GM12878 (cell line): ENCODE measurements at places on chromosomes 5 and 9. TPM values are rescaled to one million over a fixed set of nuclear protein-coding genes. Genes with fewer than 3 reads are reported as not detected.

Gene PAEP
- total RNA-seq = not detected in 2 replicates

Gene MARCHF11
- total RNA-seq = not detected in 2 replicates

Gene F12
- 5.8 and 7.1 TPM in 2 replicates for total RNA-seq

Gene APBB3
- total RNA-seq = 19.2 and 20.0 TPM in 2 replicates

Gene SPEF2
- total RNA-seq = 0.24 TPM in 1 of 2 replicates, not detected in the other

DNA sequence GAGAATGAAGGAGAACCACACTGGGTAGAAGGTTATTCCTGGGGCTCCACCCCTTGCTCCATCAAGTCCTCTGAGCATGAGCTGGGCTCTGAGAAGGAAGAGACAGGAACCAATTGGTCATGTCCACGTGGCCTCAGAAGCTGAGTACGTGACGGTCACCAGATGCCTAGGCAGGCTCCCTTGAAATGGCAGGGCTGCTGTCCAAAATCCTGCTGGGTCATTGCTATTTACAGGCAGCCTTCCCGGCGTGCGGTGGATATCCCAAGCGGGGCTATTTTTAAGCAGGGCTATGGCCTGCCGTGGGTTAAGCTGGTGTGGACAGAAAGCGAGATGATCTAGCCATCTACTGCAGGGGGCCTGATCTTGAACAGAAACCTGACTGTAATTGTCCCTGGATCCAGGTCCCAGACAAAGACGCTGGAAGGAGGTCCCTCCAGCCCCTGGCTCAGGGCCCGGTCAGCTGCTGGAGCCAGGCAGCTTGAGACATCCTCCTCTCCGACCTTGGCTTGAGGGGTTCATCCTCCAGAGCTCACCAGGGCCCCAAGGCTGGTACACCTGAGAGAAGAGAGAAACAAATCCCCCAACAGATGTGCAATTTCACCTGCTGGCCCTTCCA, 550 bp upstream of the CKMT2 start:
- H3K4me1 ChIP-seq = no peaks in the 10 kb centered on the region
- no peaks in the 10 kb centered on the region for H3K27me3 ChIP-seq
- H3K4me3 ChIP-seq = no peak overlapping the region
- H3K27ac ChIP-seq = no peak overlapping the region
- H3K36me3 ChIP-seq = no peaks in the 10 kb centered on the region
- DNase-seq = no peak

DNA sequence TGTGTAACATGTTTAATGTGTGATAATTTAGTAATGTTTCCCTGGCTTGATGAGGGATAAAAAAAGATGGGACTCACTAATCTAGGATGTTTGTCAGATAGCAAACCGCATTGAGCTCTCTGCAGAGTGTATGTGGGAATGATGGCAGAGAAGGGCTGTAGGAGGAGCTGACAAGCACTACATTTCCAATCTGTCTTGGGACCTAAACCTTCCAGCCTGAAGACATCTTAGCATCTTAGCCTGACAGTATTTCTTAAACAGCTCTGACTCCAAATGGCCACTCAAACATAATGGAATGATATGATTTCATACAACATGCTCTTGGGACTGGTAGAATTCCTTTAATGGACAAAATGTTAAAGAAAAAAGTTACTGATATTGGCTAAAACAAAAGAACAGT, 116.7 kb downstream of the PPP2R2B start:
- no peaks in the 10 kb centered on the region for H3K36me3 ChIP-seq
- no peaks in the 10 kb centered on the region for H3K4me1 ChIP-seq
- no peaks in the 10 kb centered on the region for H3K27me3 ChIP-seq
- H3K4me3 ChIP-seq = no peak overlapping the region
- H3K27ac ChIP-seq = no peak overlapping the region
- no peak for DNase-seq

GRCh38 chr9:18343784-18344183, 130.2 kb upstream of the ADAMTSL1 start:
- DNase-seq = no peak
- H3K4me3 ChIP-seq = no peak overlapping the region
- H3K36me3 ChIP-seq = no peaks in the 10 kb centered on the region
- H3K27ac ChIP-seq = no peak overlapping the region

DNA sequence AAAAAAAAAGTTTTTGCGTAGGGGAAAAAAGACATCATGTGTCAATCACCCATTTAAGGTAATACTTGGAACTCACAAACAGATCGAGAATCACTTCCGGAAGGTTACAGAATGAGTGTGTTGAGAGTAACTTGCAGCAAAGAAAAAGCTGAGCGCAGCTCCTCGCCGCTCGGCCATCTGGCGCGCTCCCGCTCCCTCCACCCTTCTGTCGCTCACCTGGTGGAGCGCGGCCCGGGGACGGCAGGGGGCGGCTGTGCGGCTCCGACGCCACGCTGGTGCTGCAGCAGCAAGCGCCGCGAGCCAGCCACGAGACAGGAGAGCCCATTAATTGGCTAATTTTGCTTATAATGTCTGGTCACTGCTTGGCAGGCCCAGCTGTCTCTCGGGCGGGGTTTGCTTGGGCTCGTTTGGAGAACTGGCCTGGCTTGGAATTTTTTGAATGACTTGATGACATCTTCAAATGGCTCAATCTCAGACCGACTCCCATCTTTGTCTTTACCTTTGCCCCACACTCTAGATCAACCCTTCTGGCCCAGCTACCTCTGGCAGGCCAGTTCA, 601.8 kb downstream of the CCDC171 start:
- H3K4me3 ChIP-seq = no peak overlapping the region
- H3K4me1 ChIP-seq = no peaks in the 10 kb centered on the region
- no peaks in the 10 kb centered on the region for H3K36me3 ChIP-seq
- no peak overlapping the region for H3K27ac ChIP-seq
- no peaks in the 10 kb centered on the region for H3K27me3 ChIP-seq
- no peak for DNase-seq

- no peaks in the 10 kb centered on the region for H3K4me1 ChIP-seq
- H3K27me3 ChIP-seq = no peaks in the 10 kb centered on the region
- H3K36me3 ChIP-seq = no peaks in the 10 kb centered on the region
- H3K4me3 ChIP-seq = no peak overlapping the region
These were observed 89.7 kb upstream of the IRX2 start for GRCh38 chr5:2841208-2841607.

DNA sequence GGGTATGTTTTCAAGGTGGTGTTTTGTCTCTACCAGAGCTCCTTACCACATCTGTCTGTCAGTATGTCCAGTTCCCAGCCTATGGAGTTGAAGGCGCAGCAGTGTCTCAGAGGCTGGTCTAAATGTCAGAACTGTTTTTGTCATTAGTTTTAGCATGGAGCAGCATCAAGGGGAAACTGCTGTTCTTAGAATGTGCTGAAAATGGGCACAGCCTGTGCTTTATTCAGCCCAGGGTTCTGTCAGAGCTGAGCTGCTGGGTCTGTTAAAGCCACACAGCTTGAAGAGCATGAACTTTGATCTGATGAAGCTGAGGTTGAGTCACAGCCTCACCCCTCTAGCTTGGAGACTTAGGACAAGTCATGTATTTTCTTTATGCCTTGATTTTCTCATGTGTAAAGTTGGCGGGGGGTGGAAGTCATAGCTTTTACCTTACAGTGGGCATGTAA, 71.9 kb downstream of the RALGPS1 start:
- peak overlapping the region; percentile 29 for H3K27ac ChIP-seq
- no peaks in the 10 kb centered on the region for H3K27me3 ChIP-seq
- no peak overlapping the region for H3K4me3 ChIP-seq
- DNase-seq = no peak
- H3K4me1 ChIP-seq = peaks cover 14% of the 10 kb centered on the region

DNA sequence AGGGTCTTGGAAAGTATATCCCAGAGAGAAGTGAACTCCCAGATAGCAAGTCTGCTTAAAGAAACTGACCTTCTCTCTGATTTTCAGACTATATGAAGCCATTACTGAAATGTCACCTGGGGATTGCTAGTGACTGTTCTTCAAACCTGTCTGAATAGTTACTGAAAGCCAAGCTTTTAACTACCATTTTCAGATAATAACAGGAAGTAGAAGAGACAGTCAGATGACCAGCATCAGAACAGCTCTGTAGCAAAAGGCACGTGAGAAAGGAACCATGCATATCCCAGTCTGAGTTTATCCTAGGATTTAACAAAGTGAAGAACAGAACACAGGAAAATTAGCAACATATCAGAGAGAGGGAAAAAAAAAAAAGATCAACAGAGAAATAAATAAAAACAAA, 74.9 kb upstream of the SELENOP start:
- no peak for DNase-seq
- no peaks in the 10 kb centered on the region for H3K27me3 ChIP-seq
- no peaks in the 10 kb centered on the region for H3K4me1 ChIP-seq
- H3K4me3 ChIP-seq = no peak overlapping the region
- no peak overlapping the region for H3K27ac ChIP-seq
- no peaks in the 10 kb centered on the region for H3K36me3 ChIP-seq

DNA sequence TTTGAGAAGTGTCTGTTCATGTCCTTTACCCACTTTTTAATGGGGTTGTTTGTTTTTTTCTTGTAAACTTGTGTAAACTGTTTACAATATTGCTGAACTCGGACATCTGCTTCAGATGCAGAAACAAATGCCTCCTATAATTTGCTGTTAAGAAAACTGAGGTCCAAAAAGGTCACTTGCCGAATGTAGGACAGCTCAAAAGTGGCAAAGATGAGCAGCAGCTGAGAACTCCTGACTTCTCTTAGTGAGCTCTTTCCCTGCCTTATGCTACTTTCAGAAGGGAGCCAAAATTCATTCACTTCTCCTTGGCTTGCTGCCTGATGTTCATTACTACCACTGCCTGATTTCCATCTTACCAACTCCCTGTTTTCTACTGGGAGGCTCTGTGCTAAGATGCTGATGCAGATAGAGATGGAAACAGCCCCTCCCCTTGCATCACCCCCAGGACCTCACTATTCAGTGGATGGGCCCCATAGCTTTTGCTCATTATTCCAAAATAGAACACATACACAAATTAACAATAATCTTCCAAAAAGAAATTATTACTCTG, 60.1 kb downstream of the SEMA6A start:
- no peak for DNase-seq
- no peaks in the 10 kb centered on the region for H3K27me3 ChIP-seq
- no peaks in the 10 kb centered on the region for H3K36me3 ChIP-seq
- H3K4me1 ChIP-seq = no peaks in the 10 kb centered on the region
